Activated CD4-positive, alpha-beta memory T cell treated with anti-CD3 and anti-CD28 coated beads, Interleukin-2, amount 10 ng/mL, durations not matched to agents 7 days and 5 days (primary cell): ENCODE measurements at places on chromosomes 11 and 22. TPM values are rescaled to one million over a fixed set of nuclear protein-coding genes. Genes with fewer than 3 reads are reported as not detected.
A peak's percentile ranks its signal among the peaks of the same experiment; 100 is the strongest.

DNA sequence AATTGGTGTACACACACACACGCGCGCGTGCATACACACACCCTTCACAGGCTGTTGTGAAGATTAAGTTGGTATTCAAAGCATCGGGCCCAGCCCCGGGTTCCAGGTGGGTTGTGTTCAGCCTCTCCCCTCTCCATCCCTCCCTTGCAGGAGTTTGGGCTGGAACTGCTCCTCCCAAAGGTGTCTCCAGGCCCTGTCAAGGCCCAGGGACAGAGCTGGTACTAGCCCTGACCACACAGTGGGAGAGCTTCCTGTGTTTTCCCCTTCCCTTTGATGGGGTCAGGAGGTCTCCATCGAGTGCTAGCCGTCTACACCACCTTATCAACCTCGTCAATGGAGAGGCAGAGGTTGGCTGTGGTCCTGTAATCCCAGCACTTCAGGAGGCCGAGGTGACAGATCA, 36.5 kb upstream of the CSNK1E start:
- no peak for DNase-seq
- no peaks in the 10 kb centered on the region for H3K27me3 ChIP-seq
- H3K4me1 ChIP-seq = no peaks in the 10 kb centered on the region
- H3K36me3 ChIP-seq = no peaks in the 10 kb centered on the region

DNA sequence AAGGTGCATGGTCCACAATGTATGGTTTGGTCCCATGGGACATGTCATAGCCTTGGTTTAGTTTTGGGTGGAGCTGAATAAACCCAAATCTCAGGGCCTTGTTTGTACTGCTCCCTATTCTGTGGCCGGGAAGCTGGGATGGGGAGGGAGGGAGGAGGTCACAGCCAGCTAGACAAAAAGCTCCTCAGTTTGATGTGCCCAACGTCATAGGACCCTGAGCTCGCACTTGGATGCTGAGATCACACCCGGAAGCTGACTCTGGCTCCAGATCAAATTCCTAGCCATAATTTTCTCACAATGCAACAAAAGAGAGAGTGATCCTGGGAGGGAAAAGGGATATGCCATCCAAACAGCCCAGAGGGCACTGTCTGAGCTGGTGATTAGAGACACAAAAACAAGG, 1.5 kb downstream of the HSPB2 start:
- H3K4me3 ChIP-seq = no peak overlapping the region
- H3K27ac ChIP-seq = no peak overlapping the region
- H3K4me1 ChIP-seq = no peaks in the 10 kb centered on the region
- no peak for DNase-seq
- peaks cover 51% of the 10 kb centered on the region for H3K27me3 ChIP-seq
- H3K36me3 ChIP-seq = no peaks in the 10 kb centered on the region

GRCh38 chr22:41485033-41485432, 16.1 kb downstream of the ACO2 start:
- peak overlapping the region; percentile 19 for H3K27ac ChIP-seq
- no peak overlapping the region for H3K4me3 ChIP-seq
- H3K36me3 ChIP-seq = no peaks in the 10 kb centered on the region
- no peaks in the 10 kb centered on the region for H3K27me3 ChIP-seq

DNA sequence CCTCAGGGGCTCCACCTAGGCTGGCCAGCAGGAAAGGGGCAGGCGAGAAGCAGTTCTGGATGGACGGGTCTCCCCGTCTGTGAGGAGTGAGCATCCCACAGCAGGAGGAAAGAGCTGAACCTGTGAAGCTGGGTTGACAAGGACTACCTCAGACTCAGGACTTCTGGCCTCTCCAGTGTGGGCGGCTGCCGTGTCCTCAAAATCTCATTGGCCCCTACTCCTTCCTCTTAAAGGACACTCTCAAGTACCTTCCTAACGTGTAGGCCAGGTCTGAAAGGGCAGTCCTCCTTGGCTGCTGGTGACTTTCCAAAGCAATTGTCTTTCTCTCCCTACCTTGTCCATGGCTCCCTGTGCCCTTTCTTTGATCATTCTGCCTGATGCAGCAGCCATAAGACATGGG, 107.0 kb upstream of the AKIP1 start:
- H3K4me1 ChIP-seq = peaks cover 2% of the 10 kb centered on the region
- H3K27me3 ChIP-seq = peaks cover 1% of the 10 kb centered on the region
- no peak overlapping the region for H3K4me3 ChIP-seq
- H3K27ac ChIP-seq = no peak overlapping the region
- no peak for DNase-seq

DNA sequence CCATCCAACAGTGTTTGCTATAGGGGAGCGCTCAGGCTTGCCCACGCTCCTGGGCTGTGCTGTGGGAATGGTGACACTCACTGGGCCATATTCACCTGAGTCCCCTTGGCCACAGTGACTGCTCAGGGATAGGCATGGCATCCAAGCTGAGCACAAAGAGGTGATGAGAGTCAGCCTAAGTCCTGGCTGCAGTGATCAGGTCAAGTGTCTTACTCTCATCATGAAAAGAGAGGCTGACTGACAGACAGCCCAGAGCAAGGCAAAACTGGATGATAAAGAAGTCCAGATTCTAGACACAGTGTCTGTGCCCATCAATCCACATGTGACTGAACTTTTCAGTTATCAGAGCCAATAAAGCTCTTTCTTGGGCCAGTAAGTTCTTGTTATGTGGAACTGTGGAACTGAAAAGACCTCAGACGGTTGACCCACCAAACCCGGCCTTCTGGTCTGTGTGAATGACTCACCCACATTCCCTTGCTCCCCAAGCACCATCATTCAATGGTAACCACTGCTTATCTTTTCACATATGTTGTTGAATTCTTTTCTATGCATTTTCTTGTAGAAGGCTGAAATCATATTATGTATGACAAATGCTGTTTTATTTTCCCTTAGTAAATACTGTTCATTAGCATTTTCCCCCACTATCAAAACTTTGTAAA, 43.2 kb upstream of the YPEL1 start:
- peaks cover 3% of the 10 kb centered on the region for H3K4me1 ChIP-seq
- peaks cover 27% of the 10 kb centered on the region for H3K36me3 ChIP-seq
- DNase-seq = no peak
- no peak overlapping the region for H3K27ac ChIP-seq
- no peaks in the 10 kb centered on the region for H3K27me3 ChIP-seq

SSTR3 gene
- 3.4 TPM for total RNA-seq

PRR14L gene
- 61.3 TPM for total RNA-seq
